NCI-H345 (cell line): ENCODE measurements at places on chromosomes 1 and 21.
A peak's percentile ranks its signal among the peaks of the same experiment; 100 is the strongest.

DNA sequence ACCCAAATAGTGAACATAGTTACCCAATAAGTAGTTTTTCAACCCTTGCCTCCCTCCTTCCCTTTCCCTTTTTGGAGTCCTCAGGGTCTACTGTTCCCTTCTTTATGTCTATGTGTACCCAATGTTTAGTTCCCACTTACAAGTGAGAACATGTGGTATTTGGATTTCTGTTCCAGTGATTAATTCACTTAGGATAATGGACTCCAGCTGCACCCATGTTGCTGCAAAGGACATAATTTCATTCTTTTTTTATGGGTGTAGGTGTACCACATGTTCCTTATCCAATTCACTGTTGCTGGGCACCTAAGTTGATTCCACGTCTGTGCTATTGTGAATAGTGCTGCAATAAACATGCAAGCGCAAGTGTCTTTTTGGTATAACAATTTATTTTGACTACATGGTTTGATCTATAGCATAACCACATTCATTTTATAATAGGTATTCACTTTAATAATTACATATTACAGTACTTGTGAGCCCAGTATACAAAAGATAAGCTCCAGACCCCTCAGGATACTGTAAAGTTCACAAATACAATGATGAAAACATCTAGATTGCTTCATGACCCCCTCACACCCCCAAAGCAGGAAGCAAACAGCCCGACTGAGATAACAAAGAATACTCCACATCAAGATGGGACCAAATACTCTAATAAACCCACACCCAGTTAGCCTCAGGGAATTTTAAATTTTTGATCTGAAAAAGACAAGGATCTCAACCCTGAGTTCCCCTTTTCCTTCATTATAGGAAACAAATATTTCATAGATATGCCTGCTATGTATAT, 45.3 kb downstream of the PUM1 start:
- DNase-seq: peak; percentile 12

- DNase-seq: no peak
Measured at GRCh38 chr1:150869683-150870082, 6.7 kb downstream of the ARNT start.

- peak; percentile 90 for DNase-seq
Measured at GRCh38 chr21:38989745-38990423, 184.2 kb downstream of the ETS2 start.

DNA sequence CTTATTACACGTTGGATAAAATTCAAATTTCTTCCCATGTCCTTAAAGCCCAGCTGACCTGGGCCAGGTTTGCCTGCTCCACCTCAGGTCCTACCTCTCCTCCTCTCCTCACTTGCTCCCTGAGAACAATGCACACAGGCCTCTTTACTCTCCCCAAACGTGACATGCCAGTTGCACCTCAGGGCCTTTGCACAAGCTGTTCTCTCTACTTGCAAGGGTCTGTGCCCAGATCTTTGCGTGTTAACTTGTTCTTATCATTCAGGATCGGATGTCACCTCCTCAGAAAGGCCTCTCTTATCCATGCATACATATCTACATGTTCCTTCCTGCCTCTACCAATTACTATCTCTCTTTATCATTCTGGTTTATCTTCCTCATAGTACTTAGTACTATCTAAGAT, 14.7 kb upstream of the LEFTY1 start:
- DNase-seq: no peak

- no peak for DNase-seq
Measured at GRCh38 chr1:47934243-47934805, 62.9 kb downstream of the TRABD2B start.

- DNase-seq: no peak
Measured at GRCh38 chr1:167373986-167374385, 144.3 kb downstream of the CD247 start.

GRCh38 chr1:151156515-151156819, at the start of gene TNFAIP8L2:
TNFAIP8L2 (plus strand) TSS chr1:151156649; CDS start chr1:151158698, 2,049 bp downstream.
- no peak for DNase-seq

GRCh38 chr1:59104191-59104760, 192.6 kb upstream of the FGGY start:
- DNase-seq: no peak

DNA sequence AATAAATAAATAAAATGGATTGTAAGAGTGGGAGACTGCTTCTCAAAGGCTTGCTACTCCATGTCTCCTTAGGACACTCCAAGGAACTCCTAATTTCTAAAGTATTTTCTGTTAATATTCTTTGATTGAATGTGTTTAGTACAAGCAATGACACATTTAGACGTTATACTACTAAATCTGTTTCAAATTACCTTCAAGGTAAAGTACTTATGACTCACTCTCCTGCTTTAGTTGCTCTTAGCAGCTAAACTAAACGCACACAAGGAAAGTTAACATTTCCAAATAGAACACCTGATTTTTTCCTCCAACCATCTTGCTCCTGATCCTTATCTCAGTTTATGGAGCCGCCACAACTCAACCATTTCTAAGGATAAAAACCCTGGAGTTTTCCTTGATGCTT, 969.8 kb upstream of the ADGRL4 start:
- DNase-seq: no peak

GRCh38 chr1:223056802-223057201, 86.2 kb downstream of the TLR5 start:
- DNase-seq: no peak

GRCh38 chr1:175376194-175376593, 183.6 kb upstream of the KIAA0040 start:
- DNase-seq: peak; percentile 4
